ENCODE measurements at places on chromosomes 6 and 20.

- DNase-seq, result no peak
Measured at GRCh38 chr20:43513372-43513930, 6.0 kb downstream of the L3MBTL1 start.

GRCh38 chr6:36897609-36898008 is 11.9 kb downstream of the C6orf89 start:
- DNase-seq, result no peak

- DNase-seq, result no peak
Measured at GRCh38 chr6:35651244-35651643, 37.5 kb downstream of the FKBP5 start.

- no peak for DNase-seq
Measured at GRCh38 chr6:49430866-49431265, 32.2 kb downstream of the MMUT start.

DNA sequence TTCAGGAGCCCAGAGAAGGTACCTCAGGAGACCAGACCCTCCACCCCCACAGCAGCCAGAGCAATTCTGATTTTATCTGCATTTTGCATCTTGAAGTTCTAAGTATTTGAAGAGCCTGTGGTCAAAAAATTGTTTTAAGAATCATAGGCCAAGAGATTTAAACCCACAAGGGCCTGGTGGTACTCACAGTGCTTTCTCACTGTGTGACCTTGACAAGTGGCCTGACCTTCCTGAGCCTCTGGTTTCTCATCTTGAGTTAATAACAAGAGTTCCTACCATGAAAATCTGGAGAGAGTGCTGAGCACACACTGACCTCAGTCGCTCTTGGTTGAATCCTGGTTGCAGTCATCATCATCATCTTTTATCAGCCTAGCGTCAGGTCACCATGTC is 45.4 kb upstream of the ID1 start:
- no peak for DNase-seq

DNA sequence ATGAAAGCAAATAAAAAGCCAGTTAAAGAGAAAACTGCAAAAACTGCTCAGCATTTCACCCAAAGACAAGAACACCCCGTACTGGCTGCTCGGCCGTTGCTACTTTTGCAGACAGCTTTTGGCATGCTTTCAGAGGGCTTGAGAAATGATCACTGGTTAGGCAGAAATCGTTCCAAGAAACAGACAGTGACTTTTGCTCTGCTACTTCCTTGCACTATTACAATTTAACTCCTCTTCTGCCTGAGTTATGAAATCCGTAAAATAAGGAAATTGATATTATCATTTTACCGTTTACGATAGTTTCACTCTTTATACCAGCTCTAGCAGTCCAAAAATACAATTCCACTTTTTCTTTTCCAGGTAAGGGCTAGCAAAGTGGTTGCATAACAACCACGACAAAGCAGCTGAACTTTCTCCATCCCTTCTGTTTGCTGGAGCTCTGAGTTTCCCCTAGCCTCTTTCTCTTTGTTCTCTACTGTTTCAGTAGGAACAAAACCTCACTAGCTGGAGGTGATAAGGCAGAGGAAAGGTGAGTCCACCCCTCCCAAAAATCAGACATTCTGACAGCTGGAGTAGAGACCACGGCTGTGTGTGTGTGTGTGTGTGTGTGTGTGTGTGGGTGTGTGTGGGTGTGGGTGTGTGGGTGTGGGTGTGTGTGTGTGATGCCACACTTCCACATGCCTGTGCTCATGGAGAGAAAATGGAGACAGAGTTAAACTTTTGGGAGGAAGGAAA is 191.8 kb upstream of the RREB1 start:
- no peak for DNase-seq

GRCh38 chr20:24813936-24814335 is 135.1 kb upstream of the CST7 start:
- DNase-seq, result no peak

- DNase-seq, result no peak
Measured at GRCh38 chr20:23744817-23745216, 5.9 kb downstream of the CST1 start.

- DNase-seq, result peak; percentile 72
Measured at GRCh38 chr6:73695619-73696421, at the start of gene CD109. Gene CD109, plus strand, starts transcription at chr6:73696203. Its CDS starts 13 bp downstream, at chr6:73696216.

DNA sequence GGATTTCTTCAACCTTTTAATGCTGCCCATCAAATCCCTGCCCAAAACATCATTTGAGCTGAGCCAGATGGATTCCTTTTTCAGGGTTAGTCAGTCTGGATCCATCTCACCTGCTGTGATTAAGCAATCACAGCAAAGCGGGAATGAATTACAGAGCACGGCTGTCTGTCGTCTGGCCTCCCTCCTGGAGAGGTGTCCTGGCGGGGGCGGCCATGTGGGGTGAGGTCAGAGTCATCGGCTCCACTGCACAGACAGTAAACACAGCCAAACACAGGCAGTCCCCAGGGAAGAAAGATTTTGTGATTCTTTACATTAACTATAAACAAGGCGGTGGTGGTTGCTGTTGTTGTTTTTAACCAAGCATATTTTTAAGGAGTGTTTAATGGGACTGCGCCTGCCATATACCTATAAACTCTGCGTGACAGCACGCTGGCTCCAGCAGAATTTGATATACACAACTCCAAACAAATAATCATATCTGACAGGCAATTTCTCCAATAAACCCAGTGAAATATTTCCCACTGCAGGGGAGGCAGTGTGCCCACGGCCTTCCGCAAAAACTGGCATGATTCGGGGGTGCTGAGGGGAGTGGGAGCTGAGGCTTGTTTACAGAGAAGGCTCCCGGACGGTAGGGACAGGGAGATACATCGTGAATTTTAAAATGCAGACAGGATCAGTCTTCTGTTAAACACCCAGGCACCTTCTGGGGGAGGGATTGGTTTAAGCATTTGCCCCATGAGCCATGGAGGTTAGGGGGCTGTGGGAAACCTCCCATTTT is 232.0 kb upstream of the PMEPA1 start:
- no peak for DNase-seq

DNA sequence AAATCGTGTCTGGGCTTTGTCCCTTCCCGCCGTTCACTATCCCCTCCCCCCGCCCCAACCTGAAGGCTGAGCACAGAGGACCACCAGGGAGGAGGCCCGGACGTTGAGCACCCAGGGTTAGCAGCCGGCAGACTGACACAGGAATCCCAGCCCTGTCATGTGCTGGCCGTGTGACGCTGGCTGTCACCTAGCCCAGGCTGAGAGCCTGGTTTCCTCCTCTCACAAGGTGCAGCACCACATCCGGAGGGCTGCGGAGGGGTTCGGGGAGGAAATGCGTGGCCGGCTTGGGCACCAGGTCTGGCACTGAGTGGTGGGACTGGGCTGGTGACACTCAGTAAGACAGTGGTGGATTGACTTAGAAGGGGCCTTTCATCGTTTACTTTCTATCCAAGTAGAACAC is 4.6 kb upstream of the LSM14B start:
- DNase-seq, result no peak

DNA sequence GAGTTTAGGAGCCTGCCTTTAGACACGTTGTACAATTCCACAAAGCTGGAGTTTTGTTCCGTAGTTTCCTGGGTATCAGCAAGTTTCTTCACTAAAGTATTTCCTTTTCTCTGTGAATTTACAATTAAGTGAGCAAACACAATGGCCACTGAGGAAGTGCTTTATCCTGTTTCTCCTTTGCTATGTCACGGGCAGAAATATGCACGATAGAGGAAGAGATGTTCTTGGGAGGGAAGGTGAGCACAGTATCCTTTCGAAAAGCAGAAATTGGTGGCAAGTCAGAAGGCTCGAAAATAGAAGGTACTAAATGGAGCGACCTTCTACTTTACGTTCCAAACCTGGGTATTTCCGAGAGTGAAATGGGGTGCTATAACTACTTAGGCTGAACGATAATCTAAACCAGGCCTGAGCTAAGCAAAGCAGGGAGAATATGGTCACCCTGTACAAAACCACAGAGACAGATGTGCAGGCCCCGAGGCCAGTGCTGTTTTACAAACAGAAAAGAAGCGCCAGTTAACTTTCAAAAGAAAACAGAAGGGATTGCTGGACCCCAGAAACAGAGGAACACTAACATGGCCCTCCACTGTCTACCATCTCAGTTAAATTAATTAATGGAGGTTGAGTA is 259.6 kb downstream of the TBC1D7 start:
- DNase-seq, result no peak

GRCh38 chr20:34452281-34452982 is 63.8 kb upstream of the DYNLRB1 start:
- DNase-seq, result no peak

DNA sequence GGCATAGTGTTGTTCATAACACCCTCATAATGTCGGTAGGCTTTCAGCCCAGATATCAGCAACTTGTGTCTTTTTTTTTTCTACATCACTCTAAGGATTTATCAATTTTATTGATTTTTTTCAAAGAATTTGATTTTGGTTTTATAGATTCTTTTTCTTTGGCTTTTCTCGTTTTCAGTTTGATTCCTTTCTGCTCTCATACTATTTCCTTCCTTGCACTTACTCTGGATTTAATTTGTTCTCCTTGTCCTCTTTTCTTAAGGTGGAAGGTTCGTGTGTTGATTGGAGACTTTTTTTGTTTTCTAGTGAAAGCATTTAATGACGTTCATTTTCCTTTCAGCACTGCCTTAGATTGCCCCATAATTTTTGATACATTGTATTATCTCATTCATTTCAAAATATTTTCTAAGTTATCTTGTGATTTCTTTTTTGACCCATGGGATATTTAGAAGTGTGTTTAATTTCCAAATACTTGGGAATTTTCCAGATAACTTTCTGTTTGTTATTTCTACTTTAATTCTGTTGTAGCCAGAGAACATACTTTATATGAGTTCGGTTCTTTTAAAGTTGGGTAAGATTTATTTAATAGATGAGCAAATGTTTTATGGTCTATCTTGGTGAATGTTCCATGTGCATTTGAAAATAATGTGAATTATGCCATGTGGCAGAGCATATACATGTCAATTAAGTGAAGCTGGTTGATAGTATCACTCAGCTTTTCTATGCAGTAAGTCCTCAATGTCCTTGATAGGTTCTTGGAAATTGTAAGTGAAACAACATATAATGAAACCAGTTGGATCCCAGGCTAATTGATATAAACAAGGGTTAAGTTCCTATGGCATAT is 62.8 kb downstream of the IRF4 start:
- DNase-seq, result no peak

- no peak for DNase-seq
Measured at GRCh38 chr6:166958926-166959861, 2.8 kb upstream of the RNASET2 start.

DNA sequence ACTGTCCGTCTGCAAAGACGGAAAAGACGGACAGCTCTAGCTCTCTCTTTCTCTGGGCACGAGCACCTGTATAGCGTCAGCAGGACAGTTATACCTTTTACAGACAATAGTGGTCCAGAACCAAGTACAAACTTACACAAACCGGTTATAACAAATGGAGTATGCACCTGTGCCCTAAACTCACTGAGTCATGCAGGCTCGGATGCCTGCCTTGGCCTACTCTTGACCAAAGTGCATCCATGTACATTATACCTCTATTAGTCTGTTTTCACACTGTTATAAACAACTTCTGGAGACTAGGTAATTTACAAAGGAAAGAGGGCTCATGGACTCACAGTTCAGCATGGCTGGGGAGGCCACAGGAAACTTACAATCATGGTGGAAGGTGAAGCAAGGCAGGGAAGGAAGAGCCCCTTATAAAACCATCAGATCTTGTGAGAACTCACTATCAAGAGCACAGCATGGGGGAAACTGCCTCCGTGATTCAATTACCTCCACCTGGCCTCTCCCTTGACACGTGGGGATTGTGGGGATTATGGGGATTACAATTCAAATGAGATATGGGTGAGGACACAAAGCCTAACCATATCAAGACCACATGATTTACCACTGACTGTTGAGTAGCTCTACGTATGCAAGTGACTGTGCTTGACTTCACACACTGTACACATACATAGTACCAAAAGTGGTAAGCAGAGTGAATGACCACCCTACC is 23.1 kb downstream of the MAN1A1 start:
- no peak for DNase-seq

GRCh38 chr6:6840831-6841291 is 252.3 kb downstream of the LY86 start:
- DNase-seq, result no peak

GRCh38 chr6:165159460-165159859 is 149.9 kb downstream of the C6orf118 start:
- DNase-seq, result no peak

GRCh38 chr6:142306736-142307135 is 4.9 kb downstream of the ADGRG6 start:
- no peak for DNase-seq

GRCh38 chr20:21395051-21395665 is 2.2 kb downstream of the NKX2-4 start:
- no peak for DNase-seq

DNA sequence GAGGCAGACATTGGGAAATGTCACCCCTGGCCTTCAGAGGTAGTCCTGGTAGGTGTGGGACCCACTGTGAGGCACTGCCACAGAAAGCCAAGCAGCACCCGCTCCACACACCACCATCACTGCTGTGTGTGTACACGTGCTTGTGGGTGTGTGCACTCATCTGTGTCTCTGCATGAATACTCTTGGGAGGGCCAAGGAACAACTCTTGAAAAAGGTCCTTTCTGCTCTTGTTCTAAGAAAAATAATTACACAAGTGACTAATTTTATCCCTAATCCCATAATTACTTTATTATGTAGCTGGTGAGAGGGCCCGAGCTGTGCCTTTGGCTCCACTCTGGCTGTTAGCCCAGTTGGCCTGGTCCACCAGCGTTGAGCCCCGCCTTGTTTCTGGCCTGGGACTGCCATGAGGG is 21.7 kb upstream of the EPB41L1 start:
- no peak for DNase-seq

DNA sequence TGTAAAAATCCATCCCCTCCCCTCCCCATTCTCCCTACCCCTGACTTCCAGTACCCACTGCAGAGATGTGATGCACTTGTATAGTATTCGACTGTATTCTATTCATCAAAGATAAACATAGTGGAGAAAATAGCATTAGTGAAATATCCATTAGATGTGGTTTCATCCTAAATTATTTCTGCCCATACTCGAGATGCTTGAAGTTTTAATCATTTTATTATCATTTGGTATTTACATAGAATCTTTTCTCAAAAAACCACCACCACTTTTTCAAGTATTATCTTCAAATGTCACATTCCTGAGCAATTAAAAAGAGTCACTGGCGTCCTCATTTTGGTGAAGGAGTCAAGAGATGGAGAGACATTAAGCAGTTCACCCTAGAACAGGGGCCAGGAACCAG is 181.9 kb downstream of the HAO1 start:
- DNase-seq, result no peak

DNA sequence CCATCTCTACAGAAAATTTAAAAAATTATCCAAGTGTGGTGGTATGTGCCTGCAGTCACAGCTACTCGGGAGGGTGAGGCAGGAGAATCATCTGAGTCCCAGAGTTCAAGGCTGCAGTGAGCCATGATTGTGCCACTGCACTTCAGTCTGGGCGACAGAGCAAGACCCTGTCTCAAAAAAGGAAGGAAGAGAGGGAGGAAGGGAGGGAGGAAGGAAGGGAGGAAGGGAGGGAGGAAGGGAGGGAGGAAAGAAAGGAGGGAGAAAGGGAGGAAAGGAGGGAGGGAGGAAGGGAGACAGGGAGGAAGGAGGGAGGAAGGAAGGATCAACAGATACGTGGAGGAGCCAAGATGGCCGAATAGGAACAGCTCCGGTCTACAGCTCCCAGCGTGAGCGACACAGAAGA is 90.1 kb downstream of the ZNF217 start:
- no peak for DNase-seq
